ENCODE measurements at places on chromosomes 3 and 15.

DNA sequence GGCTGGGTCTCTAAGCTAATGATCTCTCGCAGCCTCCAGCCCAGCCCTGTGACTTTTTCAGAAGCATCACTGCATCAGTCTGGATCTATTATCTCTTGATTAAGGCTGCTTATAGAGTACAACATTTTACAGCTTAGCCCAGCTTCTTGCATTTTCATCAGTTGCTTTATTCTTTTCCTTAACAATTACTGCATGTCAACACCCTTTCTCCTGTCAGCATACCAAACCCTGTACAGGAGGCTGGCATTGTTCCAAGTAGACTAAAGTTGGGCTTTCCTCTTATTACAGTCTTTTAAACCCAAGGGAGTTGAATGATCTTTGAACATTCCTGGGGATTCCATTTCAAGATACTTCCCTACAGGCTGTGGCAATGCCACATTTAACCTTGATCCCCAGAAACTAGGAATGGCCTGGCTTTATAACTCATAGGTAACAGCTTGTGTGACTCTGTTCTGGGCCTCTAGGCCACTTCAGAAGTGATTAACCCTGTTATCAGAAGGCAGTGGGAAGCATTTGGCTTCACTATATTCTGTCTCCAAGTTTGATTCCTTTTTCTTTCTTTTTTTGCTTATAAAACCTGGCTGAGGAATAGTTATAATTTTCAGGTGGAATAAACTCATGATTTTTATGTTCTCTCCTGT, 182.9 kb downstream of the KCNMB2 start:
- peak; percentile 54 for DNase-seq

GRCh38 chr3:134334901-134335280, 39.4 kb downstream of the AMOTL2 start:
- no peak for DNase-seq

DNA sequence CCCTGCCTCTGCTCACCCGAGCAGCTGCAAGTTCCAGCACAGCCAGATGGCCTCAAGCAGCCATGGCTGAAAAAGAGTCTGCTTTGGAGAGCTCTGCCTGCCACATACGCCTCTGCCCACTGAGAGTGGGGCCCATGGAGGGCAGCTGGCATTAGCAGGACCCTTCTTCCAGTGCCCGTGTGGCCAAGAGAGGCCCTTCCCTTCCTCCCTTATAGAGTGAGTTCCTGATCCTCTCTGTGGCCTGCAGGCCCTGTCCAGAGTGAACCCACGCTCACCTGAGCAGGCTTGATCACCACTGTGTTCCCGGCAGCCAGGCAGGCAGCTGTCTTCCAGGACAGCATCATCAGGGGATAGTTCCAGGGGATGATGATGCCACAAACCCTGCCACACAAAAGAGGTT, 41.4 kb upstream of the SLC41A3 start:
- DNase-seq, result no peak

- DNase-seq, result no peak
These were observed 54.3 kb downstream of the AAGAB start for GRCh38 chr15:67199881-67200763.

DNA sequence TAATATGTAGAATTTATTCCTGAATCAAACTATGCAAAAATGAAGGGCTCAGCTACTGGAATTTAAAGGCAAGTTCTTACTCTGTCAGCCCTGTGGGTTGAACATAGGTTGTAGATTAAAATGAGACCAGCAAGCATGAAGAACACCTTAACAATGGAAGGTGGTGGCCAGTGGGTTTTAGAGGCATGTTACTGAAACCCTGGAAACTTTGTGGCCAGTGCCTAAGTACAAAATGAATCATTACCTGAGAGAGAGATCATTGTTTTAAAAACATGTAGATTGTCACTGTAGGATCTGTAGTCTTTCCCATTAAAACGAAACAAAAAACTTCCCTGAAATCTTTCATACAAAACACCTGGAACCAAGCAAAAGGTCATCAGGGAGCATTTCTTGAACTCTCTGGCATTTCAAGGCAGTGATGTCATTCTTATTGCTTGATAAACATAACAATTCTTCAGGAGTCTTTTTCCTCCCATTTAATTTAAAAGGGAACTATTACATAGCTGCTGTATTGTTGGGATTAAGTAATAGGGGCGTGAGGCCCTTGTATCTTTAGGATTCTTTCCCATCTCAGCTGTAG, 51.8 kb downstream of the TMEM108 start:
- DNase-seq, result no peak

DNA sequence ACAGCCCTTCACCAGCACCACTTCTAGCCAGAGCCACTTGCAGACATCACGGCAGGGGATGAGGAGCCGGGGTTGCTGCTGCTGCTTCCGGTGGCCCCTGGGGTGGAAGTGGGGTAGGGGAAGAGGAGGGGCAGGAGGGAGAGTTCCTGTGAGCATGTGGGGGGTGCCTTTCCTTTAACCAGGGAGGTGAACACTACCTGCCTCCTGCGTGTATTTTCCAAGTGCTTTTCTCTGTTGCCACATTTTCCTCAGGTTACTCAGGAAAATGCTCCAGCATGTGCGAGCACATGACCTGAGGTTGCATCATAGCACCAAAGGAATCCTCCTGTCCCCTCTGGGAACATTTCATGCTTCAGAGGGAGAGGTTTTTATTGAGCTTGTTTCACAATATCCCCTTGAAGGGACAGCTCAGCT, 12.2 kb upstream of the SACM1L start:
- no peak for DNase-seq

DNA sequence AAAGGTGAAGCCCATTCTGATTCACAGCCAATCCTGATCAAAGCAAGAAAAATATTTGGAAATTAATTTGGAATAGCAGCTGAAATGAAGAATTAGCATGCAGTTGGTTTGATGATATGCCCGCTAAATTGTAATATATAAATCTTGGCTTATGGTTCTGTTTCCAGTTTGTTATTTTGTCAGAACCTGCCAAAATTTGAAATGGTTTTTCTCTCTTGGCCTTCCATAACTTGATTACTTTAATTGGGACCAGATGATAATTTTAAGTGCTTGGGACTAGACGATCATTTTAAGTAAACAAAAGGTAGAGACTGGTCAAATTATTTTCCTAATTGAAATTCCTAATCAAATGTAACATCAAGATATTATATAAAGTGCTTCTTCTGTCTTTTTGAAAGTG, 842.4 kb downstream of the TBL1XR1 start:
- DNase-seq, result no peak

- peak; percentile 39 for DNase-seq
These were observed 287.4 kb upstream of the CTNNB1 start for GRCh38 chr3:40911928-40912327.

DNA sequence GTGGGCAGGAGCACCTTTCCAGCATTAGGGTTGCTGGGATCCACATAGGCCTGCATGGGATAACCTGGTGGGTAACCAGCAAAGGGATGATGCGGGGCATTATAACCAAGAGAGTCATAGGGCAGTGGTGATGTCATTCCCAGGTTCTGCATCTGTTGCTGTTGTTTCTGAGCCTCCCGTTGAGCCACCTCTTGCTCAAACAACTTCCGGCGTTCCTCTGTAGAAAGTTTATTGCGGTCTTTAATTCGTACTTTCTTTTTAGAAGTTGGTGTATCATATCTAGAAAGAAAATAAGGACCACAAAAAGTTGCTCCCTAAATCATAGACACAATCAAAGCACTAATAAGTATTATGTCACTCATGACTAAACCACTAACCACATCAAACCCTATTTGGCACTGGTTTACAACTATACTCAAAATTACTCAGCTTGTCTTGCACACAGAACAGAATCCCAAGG, 77.8 kb downstream of the NBEAL2 start:
- no peak for DNase-seq
